ENCODE measurements at places on chromosomes 5 and 9.

DNA sequence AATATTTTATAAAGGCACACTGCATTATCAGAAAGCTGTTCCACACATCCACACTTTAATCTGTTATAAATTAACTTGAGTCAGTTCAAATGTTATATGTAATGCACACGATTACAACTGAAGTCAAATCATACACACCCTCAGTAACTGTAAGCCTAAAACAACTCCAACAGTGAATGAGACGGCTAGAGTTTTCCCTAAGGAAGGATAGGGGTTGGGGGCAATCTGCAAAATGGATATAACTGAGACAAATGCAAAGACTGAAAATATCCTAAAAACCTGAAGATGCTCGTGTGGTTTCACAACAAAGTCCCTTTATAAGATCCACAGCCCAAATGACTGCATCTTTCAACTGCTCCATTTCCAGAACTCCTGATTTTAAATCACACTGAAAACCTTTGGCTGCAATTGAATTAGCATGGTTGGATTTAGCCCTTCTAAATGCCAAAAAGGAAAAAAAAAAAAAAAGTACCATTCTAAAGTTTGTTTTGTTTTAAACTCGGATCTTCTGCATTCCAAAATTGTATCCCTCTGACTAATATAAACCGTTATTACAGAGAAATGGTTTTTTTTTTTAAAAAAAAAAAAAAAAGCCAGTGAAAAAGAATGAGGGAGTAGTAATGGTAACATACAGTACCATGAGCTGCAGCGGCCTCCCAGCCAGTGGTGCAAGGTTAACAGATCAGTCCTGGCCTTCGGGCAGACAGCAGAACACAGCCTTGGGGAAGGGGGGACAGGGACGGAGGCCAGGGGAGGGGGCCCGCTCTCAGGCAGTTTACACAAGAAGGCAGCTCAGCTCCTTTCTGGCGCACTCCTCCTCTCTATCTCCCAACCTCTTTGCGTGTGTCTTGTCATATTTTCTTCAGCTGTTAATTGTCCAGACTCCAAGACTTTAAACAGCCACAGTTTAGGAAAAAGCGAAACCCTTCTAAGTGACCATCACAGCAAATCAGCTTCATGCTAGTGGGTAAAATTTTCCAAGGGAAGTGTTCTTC is 166.1 kb downstream of the BNC2 start:
- DNase-seq: no peak

GRCh38 chr9:72025906-72026305 is 34.5 kb downstream of the C9orf57 start:
- DNase-seq: no peak

- DNase-seq: no peak
Measured at GRCh38 chr9:105912863-105913516, 218.6 kb downstream of the TMEM38B start.

- no peak for DNase-seq
Measured at GRCh38 chr5:52710310-52710971, 77.3 kb upstream of the ITGA1 start.

GRCh38 chr9:75957116-75957515 is 66.6 kb downstream of the PCSK5 start:
- DNase-seq: no peak

- DNase-seq: peak; percentile 38
Measured at GRCh38 chr9:88835038-88835466, 156.2 kb upstream of the S1PR3 start.

GRCh38 chr5:94276048-94276447 is 342.4 kb downstream of the KIAA0825 start:
- no peak for DNase-seq

DNA sequence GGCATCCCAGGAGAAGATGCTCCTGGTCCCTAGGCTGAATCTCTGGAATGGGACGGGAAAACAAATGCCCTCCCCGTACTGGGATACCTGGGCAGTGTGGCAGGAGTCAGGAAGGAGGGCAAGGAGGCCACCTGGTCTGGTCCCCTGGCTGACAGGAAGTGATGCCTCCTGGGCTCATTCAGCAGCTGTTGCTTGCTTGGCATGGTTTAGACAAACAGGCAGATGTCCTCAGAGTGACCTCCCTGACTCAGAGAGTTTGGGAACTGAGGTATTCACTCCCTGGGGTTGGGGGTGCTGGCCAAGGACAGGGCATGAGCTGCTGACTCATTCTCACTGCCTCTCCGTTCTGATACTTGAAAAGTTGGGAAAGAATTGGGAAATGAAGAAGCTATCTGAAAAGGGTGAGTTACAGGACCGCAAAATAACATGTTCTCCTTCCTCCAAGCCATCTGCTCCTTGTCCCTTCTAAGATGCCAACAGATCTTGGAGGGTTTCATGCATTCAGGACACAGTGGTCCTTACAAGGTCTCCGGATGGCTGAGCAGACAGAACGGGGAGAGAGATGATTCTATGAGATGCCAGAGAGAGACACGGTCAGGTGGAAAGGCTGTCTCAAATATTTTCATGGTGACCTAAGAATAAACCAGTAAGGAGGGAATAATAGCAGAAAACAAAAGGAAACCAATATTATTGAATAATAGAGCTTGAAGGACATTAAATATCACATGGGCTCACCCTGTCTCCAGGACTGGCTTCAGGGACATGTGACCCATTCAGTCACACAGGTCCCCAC is 534.5 kb downstream of the BNC2 start:
- DNase-seq: no peak

- peak; percentile 63 for DNase-seq
Measured at GRCh38 chr9:14693251-14693861, at the start of gene ZDHHC21. Gene ZDHHC21 (minus strand): TSS chr9:14693432. CDS start chr9:14674340, 19,092 bp downstream.

- no peak for DNase-seq
Measured at GRCh38 chr5:176748073-176748966, 62.0 kb upstream of the UNC5A start.

DNA sequence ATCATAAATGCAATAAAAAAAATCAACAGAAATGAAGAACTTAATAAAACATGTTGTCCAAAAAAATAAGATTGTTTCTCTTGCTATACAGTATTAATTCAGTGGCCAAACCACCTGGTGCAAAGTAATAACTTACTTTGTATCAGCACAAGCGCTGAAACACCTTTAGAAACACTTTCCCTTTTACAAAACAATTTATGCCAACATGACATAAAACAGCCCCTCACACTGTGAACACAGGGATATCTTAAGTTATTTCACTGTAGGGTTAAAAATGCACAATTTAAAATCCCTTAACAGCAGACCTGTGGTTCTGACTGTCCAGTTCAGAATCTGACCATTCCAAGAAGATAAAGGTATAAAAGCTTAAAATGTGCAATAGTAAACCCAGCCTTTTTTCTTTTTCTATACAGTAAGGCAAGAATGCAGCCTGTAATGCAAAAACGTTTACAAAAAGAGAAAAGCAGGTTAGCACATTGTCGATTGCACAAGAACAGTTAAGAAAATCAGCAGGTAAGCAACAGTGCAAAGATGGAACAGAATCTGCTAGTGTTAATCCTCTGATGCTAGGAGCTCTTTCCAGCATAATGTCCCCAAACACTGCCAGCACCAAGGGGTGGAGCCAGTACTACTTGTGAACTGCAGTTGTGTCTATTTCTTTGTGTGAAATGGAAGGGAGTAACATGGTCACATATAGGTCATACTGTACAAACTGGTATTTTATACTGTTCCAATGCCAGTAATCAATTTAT is 21.6 kb downstream of the RAB14 start:
- no peak for DNase-seq

GRCh38 chr9:130949188-130950038 is 10.4 kb upstream of the FIBCD1 start:
- DNase-seq: no peak

- no peak for DNase-seq
Measured at GRCh38 chr5:149447373-149448367, 68.6 kb upstream of the IL17B start.

DNA sequence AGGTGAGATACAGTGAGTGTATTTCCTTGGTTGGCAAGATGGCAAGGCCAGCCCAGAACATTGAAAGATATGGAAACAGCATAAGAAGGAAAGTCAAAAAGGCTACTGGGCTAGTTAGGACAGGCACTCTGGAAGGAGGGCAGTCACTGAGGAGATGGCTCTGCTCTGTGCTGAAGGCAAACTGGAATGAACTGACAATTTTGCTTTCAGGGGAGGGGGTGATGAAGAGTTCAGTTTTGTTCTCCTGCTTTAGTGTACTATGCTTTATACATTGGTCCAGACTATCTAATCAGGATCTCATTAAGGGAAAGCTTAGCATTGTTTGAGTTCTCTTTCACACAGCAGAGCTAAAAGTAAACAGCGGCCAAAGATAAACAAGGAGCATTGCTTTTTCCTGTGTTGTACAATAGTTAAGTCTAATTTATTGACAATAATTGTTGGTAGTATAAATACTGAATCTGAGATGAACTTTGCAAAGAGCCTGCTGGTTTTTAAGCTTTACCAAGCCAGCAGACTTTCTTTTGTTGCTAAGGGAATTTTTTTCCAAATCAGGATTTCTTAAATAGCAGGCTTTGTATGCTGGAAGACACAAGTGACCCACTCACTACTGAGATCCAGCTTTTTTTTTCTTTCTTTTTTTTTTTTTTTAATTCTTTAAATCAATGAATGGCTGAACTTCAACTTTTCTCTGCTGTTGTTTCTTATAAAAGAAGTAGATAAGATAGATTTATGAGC is 355.5 kb downstream of the ARRDC3 start:
- DNase-seq: no peak

GRCh38 chr5:3303777-3304176 is 291.9 kb upstream of the IRX1 start:
- no peak for DNase-seq

DNA sequence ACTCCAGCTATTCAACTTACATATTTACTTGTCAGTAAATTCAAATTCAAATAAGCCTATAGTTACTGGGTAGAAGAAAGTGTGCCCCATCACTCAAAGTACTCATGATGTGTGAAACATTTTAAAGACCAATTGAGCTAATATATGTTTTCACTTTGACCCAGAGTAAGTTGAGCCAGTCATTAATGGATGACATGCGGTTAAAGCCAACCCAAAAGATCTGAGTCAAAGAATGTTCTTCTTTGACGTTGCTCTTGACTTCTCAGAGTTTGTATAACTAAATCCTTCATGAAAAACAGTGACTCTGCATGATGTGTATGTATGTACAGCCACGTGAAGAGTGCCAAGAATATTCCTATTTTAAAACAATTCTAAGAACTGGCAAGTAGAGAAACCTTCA is 237.4 kb downstream of the NR2F1-AS1 start:
- DNase-seq: no peak

GRCh38 chr9:123073991-123074422 is 40.5 kb downstream of the GPR21 start:
- DNase-seq: no peak

- no peak for DNase-seq
Measured at GRCh38 chr5:83029912-83030311, 47.3 kb downstream of the TMEM167A start.

- DNase-seq: no peak
Measured at GRCh38 chr5:137304226-137304874, 194.8 kb downstream of the SPOCK1 start.

- no peak for DNase-seq
Measured at GRCh38 chr9:90037146-90037797, 432.5 kb downstream of the GADD45G start.

GRCh38 chr9:74379718-74380117 is 117.4 kb upstream of the RORB start:
- DNase-seq: peak; percentile 43

GRCh38 chr9:101460965-101461364 is 25.4 kb upstream of the ALDOB start:
- DNase-seq: no peak

GRCh38 chr9:36341936-36342577 is 58.0 kb downstream of the RNF38 start:
- DNase-seq: peak; percentile 26

GRCh38 chr5:100676817-100677631 is 141.8 kb downstream of the FAM174A start:
- no peak for DNase-seq

DNA sequence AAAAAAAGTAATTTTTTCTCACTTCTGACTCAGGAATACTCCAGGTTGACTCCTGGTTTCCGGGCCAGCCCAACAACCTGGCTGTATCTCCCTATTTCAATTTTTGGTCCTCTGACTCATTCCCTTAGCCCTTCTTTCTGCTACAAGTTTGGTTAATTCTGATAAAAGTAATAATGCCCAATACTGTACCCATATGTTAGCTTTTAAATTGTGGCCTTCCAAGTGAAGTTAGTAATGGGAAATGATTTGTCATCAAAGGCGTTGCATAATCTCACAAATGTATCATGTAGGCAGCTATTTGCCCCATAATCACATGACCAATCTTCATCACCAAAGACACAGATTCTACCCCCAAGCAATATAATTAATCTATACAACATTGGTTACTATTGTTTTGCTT is 31.1 kb upstream of the BNC2 start:
- DNase-seq: no peak

DNA sequence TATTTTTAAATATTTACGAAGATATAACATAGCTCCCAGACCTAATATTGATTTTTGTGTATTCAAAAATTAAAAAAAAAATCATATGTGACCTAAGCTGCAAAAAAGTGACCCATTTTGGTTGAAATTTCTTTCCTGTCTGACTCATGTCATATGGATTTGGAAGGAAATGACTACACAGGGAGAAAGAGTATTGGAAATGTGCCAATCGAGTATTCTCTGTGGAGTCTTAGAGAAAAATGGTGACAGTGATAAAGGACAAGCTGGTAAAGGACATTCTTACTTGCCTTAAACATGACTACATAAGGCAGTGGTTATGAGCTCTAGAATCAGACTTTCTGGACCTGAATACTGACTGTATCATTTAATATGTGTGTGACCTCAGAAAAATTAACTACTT is 262.9 kb upstream of the PTPRD start:
- no peak for DNase-seq

- DNase-seq: no peak
Measured at GRCh38 chr9:37369671-37370070, 52.8 kb upstream of the GRHPR start.
